Thoracic aorta (tissue), 2 donors: ENCODE measurements at places on chromosomes 13 and 19.

DNA sequence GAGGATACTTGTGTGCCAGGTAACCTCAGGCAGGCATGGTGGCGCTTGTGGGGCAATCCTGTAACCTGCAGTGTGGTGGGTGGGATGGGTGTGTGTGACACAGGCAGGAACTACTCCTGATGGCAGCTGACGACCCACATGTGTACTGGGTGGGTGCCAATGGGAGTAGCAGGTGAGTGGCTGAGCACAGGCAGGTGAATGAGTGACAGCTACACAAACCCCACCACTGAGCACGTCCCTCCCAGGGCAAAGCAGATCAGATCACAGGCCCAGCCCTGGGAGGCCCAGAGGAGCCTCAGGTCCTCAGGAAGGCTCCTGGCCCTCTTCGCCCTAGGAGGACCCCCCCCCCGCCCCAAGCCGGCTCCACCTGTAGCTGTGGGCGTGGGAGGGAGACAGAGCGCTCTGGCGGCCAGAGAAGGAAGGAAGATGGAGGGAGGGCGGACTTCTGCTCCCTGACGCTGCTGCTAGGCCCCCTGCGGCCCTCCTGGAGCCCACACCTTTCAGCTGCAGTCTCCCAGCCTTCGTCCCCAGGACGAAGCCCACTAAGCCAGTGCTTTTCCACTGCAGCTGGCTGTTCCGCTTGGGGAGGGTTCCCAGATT, 1.3 kb upstream of the ZNF181 start:
- no peak for DNase-seq

DNA sequence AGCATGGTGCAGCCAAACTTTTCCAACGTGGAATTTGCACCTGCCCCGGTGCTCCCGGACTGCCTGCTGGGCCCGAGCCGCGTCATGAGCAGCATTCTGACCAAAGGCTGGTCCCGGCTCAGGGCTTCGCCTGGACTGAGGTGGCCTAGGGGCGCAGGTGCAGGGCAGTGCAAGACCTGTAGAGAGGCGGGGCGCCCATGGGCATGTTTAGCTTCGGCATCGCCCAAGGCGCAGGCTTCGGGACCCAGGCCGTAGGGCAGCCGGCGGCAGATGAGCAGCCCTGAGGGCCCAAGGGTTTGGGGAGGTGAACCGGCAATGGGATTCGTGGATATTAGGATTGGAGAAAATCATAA, 23.8 kb downstream of the LRFN3 start:
- DNase-seq: no peak

DNA sequence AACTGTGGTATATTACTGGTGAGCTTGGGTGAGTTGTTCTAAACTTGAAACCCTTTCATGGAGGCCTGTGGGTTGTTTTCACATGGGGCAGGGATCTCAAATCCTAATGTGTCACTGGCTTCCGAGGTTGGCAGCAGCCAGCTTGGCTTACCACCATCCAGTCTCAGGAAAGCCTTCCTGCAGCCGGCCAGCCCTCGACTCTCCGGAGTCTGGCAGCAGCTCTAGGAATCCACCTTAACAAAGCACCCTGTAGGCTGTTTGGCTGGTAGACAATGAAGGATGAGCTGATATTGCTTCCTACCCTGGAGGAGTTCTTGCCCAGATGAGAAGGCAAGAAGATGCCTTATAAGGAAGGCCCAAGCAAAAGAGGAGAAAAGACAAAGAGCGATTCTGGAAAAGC, 188.3 kb downstream of the KLF12 start:
- no peak for DNase-seq

DNA sequence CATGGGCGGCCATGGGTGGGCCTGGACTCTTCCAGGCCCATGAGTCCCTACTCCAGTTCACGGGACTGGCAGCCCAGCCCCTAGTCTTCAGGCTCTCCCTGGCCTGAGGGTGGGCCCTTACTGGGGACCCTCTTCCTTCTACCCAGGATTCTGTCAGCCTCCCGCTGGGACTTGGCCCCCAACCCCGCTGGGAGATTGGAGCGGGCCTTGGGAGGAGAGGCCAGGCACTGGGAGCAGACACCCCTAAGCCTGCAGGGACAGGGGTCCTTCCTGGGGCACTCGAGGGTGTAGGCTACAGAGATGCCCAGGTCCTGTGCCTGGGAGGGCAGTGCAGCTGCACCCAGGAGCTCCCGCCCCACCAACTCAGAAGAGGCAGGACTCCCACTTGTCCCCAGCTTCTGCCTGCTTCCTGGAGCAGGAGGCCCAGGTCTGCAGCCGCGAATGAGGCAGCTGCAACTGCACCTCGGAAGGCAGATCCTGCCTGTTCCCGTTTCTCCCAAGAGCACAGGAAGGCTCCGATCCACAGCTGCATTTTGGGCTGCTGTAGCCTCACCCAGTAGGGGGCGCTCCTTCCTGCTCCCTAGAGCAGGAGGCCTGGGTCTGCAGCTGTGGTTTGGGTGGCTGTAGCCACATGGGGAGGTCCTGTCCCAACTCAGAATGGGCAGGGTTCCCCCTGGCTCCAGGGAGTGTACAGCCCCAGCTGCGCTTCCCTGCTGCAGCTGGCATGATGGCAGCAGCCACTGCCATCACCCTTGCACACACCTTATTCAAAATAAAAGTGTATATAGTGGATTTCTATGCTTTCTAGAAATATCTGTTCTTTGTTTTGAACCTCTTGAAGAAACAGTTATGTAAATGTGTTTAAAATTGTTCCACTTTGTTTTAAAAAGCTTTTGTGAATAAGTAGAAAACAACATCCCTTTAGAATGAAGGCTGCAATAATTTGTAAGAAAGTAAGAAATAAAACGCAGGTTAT, 46.8 kb downstream of the TEX26 start:
- DNase-seq: no peak

DNA sequence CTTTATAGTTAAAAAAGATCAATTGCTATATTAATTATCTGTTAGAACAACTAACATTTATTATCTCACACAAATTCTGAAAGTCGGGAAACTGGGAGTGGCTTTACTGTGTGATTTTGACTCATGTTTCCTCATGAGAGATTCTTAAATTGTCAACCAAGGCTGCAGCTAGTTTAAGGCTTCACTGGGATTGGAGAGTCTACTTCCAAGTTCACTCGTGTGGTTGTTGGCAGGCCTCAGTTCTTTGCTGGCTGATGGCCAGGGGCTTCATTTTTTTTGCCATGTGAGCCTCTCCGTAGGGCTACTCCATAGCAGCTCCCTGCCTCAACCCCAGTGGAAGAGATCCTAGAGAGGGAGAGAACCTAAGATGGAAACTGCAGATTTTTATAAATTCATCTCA, 24.5 kb upstream of the LPAR6 start:
- DNase-seq: no peak

DNA sequence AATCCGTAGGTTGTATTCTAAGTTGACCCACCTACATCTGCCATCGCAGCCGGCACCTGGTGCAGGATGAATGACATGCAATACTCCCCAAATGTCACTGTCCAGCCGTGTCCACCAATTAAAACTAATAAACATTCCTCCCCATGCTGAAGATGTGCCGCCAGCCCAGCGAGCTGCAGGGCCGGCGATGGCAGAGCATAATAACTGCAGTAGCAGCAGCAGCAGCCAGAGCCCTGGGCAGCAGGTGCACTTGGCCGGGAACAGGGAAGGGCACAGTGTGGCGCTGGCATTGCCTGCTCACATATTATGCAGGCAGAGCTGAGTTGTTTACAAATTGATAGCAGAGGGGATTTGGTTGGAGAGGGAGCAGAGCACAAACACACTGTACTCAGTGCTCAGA, 754.9 kb downstream of the OLFM4 start:
- DNase-seq: no peak

DNA sequence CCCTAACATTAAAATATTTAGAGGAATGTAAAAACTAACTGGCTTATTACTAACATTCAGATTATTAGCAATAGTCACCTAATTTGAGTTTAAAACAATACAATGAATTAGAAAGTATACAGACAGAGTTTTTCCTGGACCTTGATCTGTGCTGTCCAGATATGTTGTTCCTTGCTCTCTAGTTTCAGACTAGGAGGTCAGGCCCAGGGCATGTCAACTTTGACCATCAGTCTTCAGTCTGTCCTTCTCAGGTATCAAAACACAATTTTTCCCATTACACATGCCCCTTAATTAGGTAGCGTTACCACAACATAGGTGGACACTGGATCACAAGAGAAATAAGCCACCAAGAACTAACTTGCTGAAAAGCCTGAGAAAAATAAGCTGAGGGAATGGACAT, 197.0 kb downstream of the MAB21L1 start:
- no peak for DNase-seq
